CD4-positive, alpha-beta T cell treated with Interleukin-2 at 100 ng/mL for 4 hours (primary cell): ENCODE measurements at places on chromosomes 6 and 20.

- no peak for DNase-seq
Observed at GRCh38 chr6:2744209-2744771, 6.4 kb downstream of the MYLK4 start.

GRCh38 chr6:163392533-163392932, 22.0 kb upstream of the QKI start:
- no peak for DNase-seq

GRCh38 chr6:11806561-11807317, 28.1 kb upstream of the ADTRP start:
- peak; percentile 7 for DNase-seq

- DNase-seq: no peak
Observed at GRCh38 chr6:30767944-30768301, 23.6 kb upstream of the IER3 start.

GRCh38 chr6:65126667-65127066, 580.4 kb downstream of the EYS start:
- no peak for DNase-seq

DNA sequence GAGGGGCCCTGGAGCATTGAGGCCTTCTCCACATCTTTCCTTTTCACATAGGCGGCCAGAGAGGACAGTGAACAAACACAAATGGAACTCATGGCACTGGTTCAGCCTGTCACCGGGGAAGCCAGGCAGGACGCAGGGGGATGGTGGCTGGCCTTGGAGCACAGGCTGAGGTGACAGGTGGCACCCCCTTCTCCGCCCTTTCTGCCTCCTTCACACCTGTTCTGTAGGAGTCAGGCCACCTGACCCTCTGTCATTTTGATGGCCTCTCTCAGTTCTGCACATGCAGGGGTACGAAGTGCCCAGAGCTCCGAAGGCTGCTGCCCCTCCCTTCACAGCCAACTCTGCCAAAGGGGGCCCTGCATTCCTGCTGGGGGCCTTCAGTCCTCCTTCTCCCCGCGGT, 60.8 kb downstream of the CD40 start:
- no peak for DNase-seq

DNA sequence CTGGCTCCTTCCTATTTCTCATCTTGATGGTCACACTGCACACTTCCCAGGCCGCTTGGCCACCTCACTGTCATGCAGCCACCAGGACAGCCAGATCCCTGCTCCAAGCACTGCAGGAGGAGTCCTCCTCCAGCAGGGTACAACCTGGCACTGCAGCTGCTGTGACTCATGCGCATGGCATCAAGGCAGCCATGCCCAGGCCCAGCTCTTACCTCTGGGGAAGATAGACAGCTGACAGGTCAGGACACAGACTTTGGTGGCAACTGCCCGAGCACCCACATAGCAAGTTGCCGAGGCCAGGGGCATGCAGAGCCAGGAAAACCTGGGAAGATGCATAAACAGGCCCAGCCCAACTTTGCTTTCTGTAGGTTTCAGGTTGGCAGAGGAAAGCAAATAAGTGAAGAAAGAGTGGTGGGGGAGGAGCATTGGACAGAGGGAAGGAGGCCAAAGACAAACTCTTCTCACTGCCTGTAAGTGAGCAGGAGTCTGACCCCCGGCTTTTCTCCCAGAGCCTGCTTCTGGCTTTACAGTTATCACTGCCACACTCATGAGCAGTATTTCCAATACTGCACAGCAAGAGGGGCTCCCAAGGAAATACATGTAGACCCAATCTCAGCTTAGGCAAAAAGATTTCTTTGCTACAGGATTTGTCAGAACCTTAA, 38.8 kb downstream of the SLC22A3 start:
- no peak for DNase-seq

DNA sequence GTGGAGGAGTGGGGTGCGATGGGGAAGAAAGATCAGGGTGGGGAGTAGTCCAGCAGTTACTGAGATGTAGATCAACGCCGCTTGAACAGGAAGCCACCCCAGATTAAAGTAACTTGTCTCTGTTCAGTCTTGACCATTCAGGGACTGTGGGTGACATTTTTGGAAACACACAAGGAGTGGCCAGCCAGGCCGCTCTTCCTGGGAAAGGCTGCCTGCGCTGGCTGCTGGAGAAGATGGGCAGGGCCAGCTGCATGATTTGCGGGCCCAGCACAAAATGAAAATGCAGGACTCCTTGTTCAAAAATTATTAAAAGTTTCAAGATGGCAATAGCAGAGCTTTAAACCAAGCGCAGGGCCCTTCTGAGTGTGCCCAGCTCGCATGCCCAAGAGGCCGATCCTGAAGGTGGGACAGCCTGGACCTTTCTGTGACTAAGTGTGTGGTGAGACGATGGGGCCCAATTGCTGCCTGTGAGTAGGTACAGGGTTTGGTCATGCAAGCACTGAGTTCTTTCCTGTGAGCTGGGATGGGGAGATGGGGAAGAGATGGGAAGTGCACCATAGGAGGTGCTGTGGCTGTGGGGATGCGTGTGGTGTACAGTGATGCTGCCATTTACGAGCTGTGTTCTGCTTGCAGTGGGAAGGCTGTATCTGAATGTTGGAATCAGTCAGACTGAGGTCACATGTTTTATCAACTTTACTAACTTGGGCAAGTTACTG, 51.3 kb downstream of the DAAM2 start:
- no peak for DNase-seq

GRCh38 chr6:138682704-138683527, 90.7 kb upstream of the CCDC28A start:
- DNase-seq: no peak

- DNase-seq: no peak
Observed at GRCh38 chr6:47135772-47136171, 93.6 kb upstream of the ADGRF1 start.

DNA sequence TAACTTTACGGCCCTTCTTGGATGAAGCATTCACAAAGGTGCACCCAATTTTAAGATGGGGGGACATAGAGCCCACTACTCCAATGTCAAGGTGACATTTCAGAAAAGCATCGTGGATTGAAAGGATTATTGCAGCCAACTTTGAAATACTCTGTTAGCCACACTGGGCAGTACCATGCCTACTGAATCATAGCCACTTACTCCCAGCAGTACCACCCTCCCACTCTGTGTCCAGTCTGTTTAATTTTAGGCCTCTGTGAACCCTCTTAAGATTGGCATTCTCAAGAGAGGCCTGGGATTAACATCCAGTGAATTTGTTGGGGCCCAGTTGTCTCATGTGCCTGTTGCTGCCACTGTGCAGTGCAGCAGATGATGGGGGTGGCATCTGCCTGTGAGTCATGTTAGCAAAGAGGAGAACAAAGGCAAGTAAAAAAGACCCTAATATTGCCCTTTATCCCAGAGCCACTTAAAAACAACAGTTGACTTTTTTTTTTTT, 11.2 kb upstream of the HDAC2 start:
- DNase-seq: no peak

DNA sequence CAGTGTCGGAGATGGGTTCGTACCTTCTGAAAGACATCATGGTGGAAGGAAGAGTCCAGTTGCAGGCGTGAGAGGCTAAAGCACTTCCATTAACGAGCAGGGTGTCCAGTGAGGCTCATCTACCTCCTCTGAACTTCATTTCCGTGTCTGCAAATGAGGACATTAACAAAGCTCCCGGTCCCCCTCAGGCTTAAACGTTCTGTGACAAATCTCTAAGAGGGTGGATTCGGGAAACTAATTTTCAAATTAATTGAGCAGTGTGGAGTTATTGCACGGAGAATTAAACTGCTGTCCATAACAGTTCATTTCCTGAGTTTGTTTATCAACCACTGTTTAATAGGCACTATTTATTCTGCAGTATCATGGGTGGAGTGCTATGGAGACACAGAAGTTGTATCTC, 68.2 kb downstream of the TRMT6 start:
- no peak for DNase-seq

GRCh38 chr6:5723841-5724691, 282.7 kb downstream of the NRN1 start:
- no peak for DNase-seq

DNA sequence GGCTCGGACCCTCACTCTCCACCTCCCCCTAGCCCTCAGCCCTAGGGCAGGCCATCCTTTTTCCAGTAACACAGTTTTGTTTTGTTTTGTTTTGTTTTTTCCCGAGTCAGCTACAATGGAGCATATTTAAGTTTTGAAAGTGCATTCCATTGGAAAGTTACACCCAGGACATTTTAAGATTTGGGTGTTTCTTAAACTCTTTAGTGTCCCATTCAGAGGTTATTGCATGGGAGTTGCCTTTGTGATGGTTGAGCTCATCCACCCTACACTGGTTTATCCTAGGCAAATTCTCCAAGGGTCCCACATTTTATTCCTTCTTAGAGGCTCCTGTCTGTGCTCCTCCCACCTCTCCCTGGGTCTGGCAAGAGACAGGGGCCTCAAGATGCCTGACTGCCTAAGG, 58.9 kb downstream of the THBS2 start:
- no peak for DNase-seq

DNA sequence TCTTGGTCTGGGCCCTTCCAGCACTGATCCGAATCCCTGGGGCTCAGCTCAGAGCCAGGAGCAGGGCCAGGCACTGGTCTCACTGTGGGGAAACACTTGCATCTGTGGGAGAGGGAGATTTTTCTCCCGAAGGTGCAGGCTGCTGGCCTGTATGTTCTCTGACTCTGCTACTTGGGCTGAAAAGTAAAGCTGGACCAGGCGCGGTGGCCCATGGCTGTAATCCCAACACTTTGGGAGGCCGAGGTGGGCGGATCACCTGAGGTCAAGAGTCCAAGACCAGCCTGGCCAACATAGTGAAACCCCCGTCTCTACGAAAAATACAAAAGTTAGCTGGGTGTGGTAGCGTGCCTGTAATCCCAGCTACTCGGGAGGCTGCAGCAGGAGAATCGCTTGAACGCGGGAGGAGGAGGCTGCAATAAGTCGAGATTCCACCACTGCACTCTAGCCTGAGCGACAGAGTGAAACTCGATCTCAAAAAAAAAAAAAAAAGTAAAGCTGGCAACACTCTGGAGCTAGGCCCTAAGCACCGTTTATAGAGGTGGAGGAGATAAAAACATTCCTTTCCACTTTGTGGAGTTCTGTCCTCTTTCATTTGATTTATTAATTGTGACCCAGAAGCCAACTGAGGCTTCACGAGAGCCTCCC, 41.7 kb downstream of the JPH2 start:
- no peak for DNase-seq

DNA sequence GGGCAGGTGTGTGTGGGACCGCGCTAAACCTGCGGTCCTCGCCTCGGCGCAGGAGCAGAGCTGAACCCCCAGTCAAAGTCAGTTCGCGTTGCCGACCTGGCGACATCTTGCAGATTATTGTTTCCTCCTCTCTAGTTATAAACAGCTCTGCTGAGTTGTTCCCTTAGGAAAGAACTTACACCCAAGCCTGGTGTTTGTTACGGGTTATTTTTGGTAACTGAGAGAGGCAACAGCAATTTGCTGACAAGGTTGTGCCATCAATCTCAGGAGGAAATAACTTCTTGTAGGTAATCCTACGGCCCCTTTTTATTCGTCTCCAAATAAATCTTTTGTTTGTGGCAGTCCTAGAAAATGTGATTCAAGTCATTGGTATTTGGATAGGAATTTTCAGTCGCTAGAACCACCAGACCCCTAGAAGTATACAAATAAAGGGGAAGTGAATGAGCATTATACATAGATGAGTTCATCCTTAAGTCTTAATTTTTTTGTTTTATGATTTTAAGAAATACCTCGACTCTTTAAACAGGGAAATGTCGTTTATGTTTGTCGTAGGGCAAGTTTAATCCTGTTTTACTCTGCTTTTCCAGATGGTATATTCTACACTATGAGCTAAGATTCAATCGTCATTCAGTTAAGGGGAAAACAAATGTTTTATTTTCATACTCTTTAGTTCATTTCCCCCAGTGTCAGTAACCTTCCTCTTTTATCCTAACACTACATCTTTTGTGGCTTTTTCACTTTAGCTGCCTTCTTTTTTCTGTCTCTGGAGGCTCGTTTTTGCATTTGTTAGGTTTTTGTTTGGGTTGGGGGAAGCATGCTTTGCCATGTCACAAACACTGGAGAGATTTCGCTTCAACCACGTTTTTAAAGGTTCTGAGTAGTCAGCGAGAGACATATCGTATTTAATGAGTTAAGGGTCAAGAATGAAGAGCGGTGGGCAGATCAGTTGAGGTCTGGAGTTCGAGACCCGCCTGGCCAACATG, 1.2 kb downstream of the PM20D2 start:
- no peak for DNase-seq

DNA sequence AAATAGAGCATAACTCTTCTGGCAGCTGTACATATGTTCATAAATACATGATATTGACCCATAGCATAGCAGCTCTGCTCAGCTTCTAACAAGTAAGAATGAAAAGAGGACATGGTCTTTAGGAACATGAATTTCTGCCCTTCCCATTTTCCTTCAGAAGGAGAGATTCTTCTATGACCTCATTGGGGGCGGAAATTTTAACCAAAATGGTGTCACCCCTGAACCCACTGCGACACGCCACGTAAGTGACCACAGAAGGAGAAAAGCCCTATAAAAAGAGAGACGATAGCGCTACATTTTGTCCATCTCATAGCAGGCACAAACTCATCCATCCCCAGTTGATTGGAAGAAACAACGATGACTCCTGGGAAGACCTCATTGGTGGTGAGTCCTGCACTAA, at the start of gene IL17A:
Gene IL17A (plus strand): TSS at position 301 of the 400 bp plus-strand sequence. CDS start 57 bp downstream, at position 358.
- no peak for DNase-seq

GRCh38 chr20:48384147-48384818, 443.5 kb downstream of the PREX1 start:
- DNase-seq: no peak

DNA sequence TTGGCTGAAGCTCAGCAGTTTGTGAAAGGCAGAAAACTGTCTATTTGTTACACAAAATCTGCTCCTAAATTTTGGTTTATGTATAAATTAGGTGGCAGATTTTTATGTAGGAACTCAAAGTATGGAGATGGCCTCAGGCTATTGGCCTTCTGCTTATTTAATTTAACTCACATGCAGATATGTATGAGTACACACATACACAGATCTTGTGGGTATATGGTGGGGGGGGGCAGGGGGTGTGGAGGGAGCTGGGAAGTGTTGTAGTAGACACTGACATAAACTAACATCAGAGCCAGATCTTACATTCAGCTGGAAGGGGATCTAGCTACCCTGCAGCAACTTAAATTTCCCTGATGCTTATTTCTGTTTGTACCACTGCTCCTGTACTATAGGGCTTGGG, 170.8 kb downstream of the EPM2A start:
- DNase-seq: no peak

DNA sequence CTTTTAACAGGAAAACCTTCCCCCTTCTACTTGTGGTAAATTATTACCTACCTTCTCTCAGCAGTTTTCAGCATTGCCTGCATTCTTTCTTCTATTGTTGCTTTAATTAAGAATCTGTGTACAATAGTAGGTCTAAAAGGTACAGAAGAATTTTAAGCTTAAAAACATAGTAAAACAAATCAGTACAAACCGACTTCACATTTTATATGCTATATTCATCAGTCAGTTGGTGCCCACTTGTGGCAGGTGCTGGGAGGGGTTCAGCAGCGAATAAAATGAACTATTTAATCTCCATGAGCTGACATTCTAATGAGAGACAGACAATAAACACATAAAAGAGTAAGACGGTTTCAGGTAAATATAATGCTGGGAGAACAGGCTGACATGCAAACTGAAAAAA, 73.4 kb upstream of the FBXO30 start:
- peak; percentile 47 for DNase-seq

DNA sequence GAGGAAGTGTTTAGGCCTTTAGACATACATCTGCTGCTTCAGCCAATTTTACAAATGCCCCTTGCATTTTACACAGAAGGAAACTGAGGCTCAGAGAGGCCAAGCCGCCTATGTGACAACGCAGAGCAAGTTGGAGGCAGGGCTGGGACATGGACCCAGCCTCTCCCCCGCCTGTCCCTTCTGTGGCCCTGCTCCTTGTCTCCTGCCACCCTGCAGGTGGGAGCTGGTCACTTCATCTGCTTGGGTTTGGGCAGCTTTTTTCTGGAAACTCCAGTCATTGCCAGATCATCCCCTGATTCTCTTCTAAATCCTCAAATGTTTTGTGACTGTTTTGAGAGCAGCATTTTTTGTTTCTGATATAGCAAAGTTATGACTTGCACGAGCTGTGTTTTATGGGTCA, 68.9 kb downstream of the DLGAP4 start:
- DNase-seq: no peak
